HEK293T (cell line): ENCODE measurements at places on chromosomes 12 and 14.

GRCh38 chr14:53306267-53306721, 153.2 kb upstream of the DDHD1 start:
- DNase-seq = peak; percentile 61

DNA sequence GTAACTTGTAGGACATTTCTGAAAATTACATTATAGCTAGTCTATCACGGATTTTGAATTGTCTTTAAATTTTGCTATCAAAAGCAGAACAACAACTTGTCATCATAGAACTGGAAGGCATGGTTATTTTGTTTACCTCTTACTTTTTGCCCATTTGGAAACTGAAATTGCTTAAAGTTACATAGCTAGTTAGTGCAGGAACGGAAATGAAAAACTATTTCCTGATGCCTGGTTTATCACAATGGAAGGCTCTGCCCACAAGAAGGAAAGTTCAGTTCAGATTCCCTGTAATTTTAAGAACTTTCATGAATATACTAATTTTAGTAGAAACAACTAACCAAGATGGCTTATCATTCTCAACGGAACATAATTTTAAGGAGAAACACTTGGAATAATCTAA, 427.7 kb downstream of the RAD51B start:
- DNase-seq = no peak

DNA sequence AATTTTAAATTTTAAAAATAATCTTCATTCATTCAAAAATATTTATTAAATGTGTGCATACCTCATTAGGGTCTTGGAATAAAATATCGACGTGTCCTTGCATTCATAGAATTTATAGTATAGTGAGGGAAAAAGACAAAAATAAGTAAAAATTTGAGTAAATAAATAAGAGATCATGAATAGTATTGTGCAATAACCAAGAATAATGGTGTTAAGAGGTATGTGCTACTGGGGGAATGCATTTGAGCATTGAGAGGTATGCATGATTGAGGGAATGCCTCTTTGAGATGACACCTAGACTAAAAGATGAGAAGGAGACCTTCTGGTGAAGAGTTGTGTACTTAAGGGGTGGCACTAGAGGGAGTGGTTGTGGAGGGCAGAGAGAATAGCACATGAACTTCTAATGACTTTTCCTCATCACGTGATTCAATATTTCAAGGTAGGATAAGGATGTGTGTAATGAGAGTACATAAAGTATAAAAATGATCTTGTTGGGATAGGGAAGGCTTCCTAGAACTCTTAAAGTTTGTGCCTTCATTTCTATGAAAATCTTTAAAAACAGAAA, 18.8 kb upstream of the CATSPERB start:
- DNase-seq = no peak

DNA sequence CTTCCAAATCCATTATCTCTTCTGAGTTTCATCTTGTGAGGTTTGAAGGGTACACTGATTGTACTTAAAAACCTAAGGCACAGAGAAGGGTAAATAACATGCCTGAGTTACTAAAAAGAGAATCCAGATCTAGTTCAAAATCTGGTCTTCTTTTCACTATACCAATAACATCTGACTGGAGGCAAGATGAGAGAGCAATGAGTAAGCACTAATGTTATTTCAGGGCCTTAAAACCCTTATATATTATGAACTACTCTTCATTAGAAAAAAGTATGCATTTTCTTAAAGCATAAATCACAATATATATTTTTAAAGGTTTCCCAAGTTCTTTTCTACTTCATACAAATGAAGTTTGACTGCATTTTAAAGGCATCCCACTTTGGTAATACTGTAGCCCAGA, 60.2 kb downstream of the GXYLT1 start:
- no peak for DNase-seq

- DNase-seq = no peak
These were observed 177.9 kb downstream of the PHLDA1 start for GRCh38 chr12:75853626-75854025.

DNA sequence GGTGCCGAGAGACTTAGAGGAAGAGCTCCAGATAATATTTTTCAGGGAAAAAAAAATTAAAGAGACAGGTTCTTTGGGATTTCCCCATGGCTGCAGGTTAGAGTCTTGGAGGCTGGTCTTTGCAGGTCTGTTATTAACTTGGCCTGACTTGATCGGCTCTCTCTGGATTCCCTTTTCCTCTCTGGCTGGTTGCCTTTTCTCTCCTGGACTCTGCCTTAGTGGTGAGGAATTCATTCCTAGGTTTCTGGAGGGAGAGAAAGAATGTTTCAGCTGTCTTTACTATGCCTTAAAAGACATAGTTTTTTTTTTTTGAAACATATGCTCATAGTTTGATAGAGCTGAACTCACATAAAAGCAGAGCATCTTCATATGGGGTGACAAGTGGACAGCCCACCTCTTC, 336.3 kb downstream of the BMP4 start:
- no peak for DNase-seq

- no peak for DNase-seq
These were observed 230.5 kb downstream of the PCNX1 start for GRCh38 chr14:71137536-71138447.

DNA sequence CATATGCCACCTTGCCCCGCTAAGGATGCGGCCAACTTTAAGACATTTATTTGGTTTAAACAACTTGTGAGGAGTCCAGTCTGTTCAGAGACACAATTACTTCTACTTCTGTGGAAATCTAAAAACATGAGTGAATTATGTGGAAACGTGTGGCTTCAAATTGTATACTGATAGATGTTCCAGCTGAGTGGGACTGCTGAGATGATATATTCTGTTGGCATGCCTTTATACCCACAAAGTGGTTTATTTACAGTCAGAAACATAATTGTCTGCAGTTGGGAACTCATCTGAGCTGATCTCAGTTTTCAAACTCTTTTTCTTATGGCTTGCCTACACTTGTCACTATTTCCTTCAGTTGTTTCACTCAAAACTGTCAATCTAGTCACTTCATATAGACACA, 67.8 kb downstream of the FLRT2 start:
- no peak for DNase-seq

DNA sequence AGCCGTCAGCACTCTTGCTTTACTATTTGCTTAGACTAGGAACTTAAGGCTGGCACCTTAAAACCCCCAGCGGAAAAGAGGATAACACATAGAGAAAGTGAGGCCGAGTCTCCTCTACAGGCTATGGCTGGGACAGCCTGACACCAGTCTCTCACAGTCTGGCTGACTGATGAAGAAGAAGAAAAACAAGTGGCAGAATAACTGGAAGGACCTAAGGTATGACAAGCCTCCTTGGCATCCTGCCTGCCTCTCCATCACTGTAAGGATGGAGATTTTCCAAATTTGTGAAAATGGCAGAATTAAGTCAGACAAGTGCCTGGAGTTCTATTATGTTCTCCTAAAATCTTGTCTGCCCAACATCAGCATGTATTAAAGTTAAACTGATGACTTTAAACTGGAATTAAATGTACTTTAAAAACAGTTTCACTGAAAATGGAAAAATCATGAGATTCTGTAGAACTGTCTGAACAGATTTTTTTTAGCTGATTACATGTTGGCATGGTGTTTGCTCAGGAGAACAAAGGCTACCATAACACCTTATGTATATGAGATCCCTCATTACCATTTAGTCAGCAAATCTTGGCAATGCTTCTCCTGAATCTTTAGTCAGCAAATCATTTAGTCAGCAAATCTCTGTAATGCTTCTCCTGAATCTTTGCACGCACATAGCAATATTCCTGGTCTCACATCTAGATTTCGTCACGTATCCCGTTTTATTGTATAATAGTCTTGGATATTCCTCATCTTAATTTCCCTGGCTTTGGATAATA, 140.3 kb upstream of the AEBP2 start:
- no peak for DNase-seq

DNA sequence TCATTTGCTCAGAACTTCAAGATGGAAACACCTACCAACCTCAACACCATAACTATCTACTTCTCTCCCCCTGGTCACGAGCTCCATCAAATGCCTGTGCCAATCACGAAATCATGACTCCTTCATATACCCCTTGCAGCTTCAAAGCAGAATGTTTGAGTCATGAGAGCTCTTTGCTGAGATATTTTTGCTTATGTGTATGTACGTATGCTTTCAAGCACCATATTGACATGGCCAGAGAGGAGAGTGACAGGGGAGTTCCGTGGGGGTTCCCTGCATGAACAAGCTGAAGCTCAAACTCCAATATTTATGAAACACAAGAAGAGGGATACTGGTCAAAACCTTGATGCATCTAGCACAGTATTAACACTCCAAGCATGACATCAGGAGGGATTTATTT, 374.4 kb downstream of the DPF3 start:
- no peak for DNase-seq

GRCh38 chr14:99320105-99320572, 48.1 kb upstream of the BCL11B start:
- DNase-seq = peak; percentile 88

GRCh38 chr14:45610318-45610717, 357.3 kb upstream of the MIS18BP1 start:
- DNase-seq = no peak

DNA sequence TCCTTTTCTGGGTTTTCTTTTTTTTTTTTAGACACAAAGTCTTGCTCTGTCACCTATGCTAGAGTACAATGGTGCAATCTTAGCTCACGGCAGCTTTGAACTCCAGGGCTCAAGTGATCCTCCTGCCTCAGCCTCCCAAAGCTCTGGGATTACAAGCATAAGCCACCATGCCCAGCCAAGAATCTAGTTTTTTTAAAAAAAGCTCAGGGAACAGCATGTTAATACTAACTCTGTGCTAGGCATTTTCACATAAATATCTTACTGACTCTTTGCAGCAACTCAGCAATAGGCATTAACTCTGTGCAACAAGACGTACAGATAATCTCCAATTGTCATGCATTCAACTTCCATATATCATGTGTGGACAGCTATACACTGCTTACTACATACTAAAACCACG, 97.4 kb downstream of the LLPH start:
- DNase-seq = no peak

- peak; percentile 71 for DNase-seq
These were observed at the start of gene C1R for GRCh38 chr12:7092229-7092985. TSS of gene C1R (minus strand) at chr12:7092445. CDS start at chr12:7092388, 57 bp downstream.

DNA sequence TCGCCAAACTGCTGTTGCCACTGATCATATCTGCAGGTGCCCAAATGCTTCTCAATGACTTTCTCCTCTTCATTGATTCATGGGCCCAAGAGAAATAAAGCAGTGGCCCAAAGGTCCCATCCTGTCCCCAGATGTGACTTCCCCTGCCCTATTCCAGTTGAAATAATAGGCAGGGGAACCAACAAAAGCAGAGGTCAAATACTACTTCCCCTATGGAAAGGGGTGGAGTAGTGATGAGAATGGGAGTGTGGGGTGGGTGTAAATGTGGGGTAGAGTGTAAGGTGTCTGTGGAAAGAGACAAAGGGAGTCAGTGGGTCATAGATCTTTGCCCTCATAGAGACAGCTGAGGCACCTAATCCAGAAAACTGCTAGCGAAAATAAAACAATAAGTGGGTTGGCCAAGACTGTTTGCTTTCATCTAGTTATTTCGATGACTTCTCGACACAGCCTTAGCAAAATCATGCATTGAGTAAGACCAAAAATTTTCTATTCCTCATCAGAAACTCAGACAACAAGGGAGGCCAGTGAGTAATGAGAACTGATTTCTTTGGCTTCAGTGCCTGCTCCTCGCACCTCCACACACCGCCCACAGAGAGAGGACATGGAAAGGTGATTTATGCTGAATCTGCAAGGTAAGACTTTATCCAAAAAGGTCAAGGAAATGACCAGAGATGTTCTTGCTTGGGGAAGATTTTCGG, 10.9 kb upstream of the IL22 start:
- no peak for DNase-seq

DNA sequence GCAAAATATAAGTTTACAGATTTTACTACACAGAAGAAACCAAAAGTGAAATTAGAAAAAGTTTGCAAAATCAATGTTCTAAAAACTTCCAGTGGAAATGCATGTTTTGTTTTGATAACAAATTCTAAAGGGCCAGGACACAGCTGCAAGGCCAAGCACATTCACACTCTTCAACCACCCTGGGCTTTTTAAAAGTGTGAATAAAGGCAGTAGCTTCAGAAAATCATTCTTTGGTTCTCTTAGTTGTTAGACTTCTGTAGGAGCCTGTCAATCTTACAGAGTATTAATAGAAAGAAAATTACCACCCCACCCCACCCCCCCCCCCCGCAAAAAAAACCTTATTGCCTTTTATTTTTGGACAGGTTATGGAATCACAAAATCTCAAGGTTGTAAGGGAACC, 105.2 kb upstream of the EGLN3 start:
- DNase-seq = no peak

- no peak for DNase-seq
These were observed 20.7 kb downstream of the XRCC3 start for GRCh38 chr14:103694572-103695026.

- DNase-seq = no peak
These were observed 398.0 kb downstream of the TMTC2 start for GRCh38 chr12:83084516-83085234.

DNA sequence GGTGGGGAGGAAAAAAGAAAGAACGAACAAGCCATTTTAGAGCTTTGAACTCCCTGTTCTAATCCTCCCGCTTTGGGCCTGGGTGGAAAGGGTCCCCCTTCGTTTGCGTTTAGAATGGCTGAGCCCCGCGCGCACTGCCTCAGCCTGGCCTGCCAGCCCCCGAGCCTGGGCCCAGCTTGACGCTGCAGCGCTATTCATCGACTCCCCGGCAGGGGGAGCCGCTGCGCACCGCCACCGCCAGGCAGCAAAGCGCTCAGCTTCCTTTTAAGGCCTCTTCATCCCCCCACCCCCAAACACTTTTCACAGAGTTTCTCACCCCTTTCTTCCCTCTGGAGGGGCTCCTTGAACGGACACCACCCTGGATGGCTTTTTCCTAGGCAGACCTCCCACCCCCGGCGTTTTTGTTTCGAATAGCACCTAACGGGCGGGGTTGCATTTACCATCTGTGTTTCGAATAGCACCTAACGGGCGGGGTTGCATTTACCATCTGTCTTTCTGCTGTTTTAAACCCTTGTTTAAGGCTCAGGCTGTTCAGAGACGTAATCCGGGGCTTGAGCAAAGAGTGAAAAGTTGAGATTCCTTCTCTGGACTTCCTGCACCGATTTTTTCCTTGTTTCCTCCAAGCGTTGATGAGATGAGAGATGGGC, 56.4 kb upstream of the PIWIL1 start:
- DNase-seq = peak; percentile 75

- no peak for DNase-seq
These were observed 7.8 kb downstream of the ADIPOR2 start for GRCh38 chr12:1698720-1699119.

- peak; percentile 49 for DNase-seq
These were observed 51.7 kb upstream of the KICS2 start for GRCh38 chr12:64273527-64274403.
